ENCODE measurements at places on chromosomes 6 and 20.

- DNase-seq, result no peak
These were observed 133.7 kb upstream of the GMDS start for GRCh38 chr6:2378891-2379652.

- no peak for DNase-seq
These were observed 37.2 kb downstream of the SCML4 start for GRCh38 chr6:107786709-107787588.

DNA sequence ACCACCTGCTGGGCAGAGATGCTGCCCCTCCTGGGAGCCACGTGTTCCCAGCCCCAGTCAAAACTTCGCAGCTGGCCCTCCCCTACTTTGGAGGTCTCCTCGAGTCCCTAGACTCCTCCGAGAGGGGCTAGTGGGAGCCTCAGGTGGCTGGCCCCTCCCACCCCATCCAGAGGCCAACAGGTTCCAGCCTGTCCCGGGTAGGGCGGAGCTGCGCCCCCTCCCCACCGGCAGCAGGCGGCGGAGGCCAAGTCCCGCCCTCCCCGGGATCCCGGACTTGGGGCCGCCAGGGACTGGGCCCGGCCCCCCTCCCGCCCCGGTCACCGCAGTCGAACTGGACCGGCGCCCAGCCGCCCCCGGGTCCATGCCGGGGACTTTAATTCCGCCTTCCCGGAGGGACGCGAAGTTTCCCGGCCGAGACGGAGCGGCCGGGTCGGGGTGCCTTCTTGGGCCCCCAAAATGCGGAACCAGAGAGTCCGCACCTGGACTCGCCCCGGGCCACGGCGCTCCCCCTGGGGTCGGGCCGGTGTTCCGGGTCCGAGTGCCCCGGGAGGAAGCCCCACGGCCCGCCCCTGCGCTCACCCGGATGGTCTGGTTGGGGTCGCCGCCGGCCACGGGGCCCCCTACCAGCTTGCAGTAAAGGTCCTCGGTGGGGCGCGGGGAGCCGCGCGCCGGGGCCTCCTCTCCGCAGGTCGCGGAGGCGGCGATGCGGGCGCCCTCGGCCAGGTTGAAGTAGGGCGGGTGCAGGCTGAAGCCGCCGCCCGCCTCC, 559 bp downstream of the LAMA5 start:
- no peak for DNase-seq

DNA sequence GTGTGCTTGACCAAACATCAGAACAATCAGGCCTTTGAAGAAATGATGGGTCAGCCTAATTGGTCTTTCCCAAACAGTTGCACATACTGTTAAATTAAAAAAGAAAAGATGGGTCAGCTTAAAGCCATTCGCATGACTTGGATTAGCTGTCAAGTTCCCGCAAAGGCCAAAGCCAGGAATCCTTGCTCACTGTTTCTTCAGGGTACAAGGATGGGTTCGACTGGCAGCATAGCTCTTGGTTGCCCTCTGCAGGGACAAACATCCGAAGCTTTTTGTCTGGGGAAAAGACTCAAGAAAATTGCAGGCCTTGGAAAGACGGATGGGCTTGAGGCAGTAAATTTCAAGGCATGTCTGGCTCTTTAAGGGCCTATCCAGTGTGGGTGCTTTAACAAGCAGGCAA, 168.0 kb downstream of the HDGFL1 start:
- peak; percentile 48 for DNase-seq

DNA sequence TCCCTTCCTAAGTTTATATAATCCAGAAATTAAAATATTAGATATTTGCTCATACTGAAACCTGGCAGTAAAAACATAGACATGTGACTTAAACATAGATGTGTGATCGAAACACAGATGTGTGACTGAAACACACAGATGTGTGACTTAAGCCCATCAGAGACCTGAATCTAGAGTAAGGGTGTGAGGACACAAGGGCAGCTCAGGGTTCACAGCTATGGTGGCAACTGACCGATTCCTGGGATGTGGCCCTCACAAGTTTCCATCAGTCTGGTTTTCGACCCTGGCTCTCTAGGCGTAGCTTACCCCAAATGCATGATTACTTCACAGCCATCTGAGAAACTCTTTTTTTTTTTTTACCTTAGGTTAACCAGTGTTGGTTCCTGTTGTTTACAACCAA, 137.0 kb downstream of the NRN1 start:
- DNase-seq, result no peak

- DNase-seq, result no peak
These were observed 32.2 kb upstream of the VGLL2 start for GRCh38 chr6:117233145-117233544.

DNA sequence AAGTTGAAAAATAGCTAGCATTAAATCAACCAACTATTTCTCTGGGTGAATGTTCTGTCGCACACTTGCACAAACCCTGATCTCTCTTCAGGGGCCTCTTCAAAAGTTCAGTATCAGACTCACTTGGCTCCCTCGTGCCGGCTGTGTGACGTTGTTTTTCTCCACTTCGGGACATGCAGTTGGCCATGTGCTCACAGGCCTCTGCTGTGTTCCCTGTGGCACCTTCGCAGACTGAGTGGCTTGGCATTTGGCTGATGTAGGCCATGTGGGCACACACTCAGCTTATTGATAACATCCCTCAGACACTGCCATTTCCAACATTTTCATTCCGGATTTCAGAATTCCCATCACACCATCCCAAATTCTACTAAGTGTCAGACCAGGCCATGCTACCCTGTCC, 49.3 kb downstream of the PACRG start:
- DNase-seq, result no peak

- DNase-seq, result no peak
These were observed 1021.6 kb upstream of the FLRT3 start for GRCh38 chr20:15359056-15359455.

- no peak for DNase-seq
These were observed 70.0 kb downstream of the GFOD1 start for GRCh38 chr6:13417431-13417830.

DNA sequence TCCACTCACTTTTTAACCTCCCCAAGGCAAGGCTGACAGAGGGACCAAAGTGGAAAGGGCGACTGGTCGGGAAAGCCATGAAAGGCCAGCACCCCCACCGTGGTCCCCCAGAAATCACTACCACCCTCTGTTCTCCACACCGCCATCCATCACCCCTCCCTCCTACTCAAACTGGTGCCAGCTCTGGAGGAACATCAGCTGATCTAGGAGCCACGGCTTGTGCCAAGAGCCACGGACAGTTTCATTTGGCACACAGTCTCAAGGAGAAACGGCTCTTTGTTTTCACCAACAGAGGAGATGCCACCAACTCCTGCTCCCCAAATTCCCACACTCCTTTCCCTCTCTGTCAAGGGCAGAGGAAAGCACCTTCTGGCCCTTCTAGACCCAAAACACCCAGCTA, 26.0 kb downstream of the TBC1D7 start:
- no peak for DNase-seq

DNA sequence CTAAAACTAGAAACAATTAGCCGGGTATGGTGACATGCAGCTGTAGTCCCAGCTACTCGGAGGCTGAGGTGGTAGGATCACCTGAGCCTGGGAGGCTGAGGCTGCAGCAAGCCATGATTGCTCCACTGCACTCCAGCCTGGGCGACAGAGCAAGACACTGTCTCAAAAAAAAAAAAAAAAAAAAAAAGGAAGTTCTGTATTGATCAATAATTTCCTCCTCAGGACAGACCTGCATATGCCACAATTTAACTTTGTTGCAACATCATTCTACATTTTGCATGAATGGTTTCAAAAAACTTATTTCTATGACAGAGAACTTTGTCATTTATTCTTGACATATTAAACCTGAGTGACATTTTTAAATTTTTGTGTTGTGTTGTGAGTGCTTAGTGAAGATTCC, 5.5 kb downstream of the DNAJC5 start:
- no peak for DNase-seq

DNA sequence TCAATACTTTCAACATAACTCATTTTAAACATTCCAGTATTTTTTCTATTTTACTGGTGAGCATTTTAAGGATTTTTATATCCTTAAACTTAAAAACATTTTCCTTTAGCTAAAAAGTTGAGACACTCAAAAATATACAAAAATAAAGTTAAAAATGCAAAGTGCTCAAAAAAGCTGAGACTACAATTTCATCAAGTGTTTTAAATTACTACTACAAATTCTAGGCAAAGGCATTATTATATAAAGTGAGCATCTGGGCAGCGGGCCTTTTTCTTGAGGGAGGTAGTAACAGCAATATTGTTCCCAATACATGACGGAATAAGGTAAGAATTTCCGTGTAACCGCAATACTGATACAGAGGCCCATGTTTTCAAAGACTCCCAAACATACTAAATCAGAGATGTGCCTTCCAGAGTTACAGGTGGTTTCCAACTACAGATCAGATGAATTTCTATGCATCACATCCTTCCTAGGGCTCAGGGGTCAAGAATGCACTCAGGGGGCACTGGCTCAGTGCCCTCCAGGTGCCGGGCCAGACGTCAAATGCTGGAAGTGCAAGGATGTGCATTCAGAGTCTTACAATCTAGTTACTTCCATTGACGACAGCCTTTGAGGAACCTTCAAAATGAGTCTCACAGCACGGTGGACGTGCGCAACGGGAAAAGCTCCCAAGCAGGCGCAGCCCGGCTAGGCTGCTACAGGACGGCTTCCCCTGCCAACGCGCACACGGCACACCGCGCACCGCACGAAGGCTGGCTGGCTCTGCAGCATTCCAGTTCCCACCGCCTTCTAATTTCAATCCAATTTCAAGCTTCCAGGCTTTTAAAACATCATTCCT, 1.7 kb downstream of the PHF10 start:
- DNase-seq, result no peak

DNA sequence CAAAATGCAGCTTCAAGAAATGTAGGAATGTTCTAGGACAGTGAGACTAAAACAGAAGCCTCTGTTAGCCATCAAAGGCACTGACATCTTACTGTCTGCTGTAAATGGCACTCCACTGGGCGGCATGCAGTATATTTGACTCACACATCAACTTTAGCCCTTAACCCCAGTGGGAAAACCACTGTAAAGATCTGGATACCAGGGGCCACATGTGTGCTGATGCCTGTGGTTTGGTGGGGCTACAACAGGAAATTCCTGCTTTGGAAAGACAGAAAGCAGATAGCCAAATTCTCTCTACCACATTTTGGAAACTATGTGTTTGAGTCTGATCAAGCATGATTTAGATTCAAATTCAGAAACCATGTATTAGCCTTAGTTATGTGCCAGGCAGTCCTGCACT, 4.3 kb downstream of the PFDN4 start:
- no peak for DNase-seq

GRCh38 chr6:44712353-44713111, 325.0 kb downstream of the CDC5L start:
- DNase-seq, result no peak

- DNase-seq, result no peak
These were observed 30.8 kb upstream of the ENPP1 start for GRCh38 chr6:131776985-131777384.

- DNase-seq, result no peak
These were observed 77.0 kb upstream of the PTPN1 start for GRCh38 chr20:50433001-50433761.

DNA sequence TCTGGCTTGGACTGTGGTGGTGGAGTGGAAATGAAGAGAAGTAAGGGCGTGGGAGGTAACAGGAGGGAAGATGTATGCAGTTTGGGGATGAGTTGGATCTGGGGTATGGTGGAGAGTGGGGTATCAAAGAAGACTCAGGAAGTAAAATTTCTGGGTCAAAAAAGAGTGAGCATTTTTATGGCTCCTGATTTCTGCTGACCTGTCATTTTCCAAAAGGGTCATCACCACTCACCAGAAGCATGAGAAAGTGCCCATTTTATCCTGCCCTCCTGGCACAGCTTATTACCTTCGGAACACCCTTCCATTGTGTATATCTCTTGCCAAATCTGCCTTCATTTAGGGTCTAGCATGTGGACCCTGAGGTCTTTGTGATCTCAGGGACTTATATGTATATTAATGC, 17.3 kb downstream of the TOX2 start:
- no peak for DNase-seq

GRCh38 chr6:156283091-156283490, 494.1 kb upstream of the ARID1B start:
- no peak for DNase-seq

DNA sequence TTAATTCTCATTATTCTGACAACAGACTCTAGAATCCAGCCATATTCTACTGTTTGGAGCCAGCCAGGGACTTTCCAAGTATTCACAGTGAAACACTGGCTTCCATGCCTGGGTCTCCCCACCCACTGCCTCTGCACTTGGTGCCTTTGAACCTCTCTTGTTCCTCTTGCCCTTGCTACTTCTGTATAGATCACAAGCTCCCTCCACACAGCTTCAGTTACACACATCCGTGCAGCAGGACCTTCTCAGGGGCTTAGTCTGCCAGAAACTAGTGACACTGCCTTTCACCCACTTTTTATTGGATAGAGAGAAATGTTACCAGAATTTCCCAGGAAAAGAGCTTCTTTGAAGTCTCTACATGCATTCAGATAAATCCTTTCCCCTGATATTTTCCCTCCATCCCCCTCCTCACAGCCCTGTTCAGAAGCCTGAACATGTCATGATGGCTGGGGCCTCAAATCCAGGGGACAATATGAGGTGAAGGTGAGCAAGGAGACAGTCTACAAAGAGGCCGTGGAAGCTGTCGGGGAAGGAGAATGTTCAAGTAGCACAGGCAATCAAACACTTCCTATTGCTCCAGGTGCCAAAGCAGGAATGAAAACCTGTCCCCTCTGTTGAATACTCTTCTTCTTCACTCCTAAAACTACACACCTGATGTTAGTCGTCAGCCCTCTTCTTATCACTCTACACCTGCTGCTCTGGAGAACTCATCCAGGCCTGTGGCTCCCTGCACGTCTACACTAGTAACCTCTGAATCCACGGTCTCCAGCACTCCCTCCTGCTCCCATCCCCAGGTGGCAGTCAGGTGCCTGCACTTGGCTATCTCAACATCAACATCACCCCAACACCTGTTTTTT, 20.2 kb upstream of the HLA-DOA start:
- DNase-seq, result no peak

- DNase-seq, result no peak
These were observed 605.6 kb downstream of the QKI start for GRCh38 chr6:164020142-164020541.

DNA sequence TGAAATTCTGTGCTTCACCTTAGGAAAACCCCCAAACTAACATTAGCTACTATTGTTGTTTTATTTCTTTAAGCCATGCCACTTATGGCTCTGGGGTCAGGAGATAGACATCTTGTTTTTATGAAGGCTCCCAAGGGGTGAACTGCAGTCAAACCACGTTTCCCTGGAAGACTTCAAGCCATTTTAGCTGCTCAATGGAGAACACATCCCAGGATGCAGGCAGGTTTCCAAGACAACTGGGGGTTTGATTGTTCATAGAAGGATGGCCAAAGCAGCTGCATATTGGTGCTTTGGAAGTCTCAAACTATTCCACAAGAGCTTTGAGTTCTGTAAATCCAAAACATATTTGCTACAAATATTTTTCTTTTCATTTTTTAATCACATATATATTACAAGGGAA, 818.0 kb downstream of the MAFB start:
- DNase-seq, result no peak

GRCh38 chr6:68282646-68283045, 352.4 kb upstream of the ADGRB3 start:
- no peak for DNase-seq
